NCI-H2171 (cell line): ENCODE measurements at places on chromosomes 13 and 19.
A peak's percentile ranks its signal among the peaks of the same experiment; 100 is the strongest.

GRCh38 chr13:108834193-108834592 lies 204.8 kb downstream of the MYO16 start:
- DNase-seq: no peak

- no peak for DNase-seq
Measured at GRCh38 chr13:79874396-79875360, 393.7 kb downstream of the NDFIP2 start.

GRCh38 chr13:26541041-26541440 lies 16.4 kb upstream of the WASF3 start:
- no peak for DNase-seq

DNA sequence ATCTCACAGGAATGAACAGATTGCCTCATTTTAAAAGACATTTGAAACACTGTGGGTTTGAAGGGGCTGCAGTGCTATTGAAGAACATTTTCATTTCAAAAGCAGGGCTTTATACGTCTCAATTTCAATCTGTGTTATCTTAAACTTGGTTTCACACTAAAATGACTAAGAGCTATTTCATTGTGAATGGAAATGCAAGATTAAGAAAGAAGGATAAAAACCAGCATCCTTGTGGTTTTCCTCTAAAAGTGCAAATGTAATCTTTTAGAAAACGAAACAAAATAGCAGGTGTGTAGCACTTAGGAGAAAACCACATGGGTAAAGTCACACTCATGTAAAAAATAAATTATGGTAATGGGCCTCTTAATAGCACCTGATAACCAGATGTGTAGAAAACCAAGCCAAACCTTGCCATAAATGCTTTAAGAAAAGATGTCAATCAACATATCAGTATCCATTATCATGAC lies 397.7 kb downstream of the GPC6 start:
- peak; percentile 37 for DNase-seq

DNA sequence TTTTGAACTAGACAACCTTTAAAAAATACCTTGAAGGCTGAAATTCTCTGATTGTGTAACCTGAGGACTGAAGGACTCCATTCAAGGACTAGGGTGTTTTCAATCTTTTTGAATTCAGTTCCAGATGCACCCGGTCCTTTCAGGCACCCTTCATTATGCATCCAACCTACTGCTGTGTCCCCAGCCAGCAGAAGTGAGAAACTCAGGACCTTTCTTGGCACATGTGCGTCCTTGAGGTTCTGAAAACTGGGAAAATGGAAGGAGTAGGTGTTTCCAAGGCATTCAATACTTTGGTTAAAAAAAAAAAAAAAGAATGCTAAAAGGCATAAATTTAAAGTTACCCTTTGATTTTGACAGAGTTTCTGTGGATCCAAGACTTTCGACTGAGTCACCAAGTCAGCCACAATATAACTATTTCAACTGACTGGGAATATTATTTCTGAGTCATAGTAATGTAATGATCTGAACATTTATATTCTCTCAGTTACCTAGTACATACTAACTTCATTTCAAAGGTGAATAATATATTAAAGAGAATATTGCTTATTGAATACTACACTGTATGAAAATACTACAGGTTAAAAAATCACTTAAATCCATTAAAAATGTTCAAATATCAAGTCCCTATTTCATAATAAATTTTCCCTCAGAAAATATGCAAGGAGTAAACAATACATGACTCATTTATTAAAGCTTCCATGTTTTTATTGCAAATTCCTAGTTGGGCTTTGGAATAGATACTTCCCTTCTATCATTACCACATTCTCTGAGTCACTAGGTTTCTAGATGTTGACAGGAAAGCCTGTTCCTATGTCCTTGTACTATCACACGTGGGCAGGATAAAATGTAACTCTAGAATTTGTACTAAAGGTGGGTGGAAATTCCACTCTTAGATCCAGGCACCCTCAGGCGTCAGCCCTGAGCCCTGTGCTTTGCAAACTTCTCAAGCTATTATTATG lies 2.4 kb upstream of the ITGBL1 start:
- no peak for DNase-seq

DNA sequence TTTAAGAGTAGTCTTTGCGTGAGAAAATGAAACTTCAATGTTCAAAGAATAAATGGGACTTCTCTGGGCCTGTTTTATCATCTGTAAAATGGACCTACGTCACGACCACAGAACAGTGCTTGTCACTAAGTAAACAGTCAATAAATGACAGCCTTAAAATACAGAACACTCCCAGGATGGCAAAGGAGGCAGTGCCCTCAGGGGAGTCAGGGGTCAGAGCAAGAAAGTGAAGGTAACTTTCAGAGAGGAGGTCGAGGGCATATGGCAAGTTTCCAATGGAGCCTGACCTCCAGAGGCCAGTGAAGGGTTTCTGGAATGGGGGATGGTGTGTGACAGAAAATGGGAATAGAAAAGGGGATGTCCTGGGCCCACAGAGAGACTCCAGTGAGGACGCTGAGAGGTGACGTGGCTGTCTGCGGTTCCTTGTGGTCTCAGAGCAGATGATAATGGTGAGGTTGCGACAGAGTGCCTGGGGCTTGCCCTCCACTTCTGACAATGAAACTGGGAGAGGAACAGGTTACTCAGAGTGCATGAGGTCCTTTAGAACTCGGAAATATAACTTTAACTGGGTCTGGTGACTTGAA lies 91.8 kb downstream of the UBL3 start:
- DNase-seq: no peak

GRCh38 chr19:46806656-46807055 lies 18.3 kb upstream of the SLC1A5 start:
- no peak for DNase-seq

- DNase-seq: no peak
Measured at GRCh38 chr13:87999240-87999700, 328.1 kb downstream of the SLITRK5 start.

GRCh38 chr19:56637976-56638555 lies 4.9 kb upstream of the SMIM17 start:
- no peak for DNase-seq

DNA sequence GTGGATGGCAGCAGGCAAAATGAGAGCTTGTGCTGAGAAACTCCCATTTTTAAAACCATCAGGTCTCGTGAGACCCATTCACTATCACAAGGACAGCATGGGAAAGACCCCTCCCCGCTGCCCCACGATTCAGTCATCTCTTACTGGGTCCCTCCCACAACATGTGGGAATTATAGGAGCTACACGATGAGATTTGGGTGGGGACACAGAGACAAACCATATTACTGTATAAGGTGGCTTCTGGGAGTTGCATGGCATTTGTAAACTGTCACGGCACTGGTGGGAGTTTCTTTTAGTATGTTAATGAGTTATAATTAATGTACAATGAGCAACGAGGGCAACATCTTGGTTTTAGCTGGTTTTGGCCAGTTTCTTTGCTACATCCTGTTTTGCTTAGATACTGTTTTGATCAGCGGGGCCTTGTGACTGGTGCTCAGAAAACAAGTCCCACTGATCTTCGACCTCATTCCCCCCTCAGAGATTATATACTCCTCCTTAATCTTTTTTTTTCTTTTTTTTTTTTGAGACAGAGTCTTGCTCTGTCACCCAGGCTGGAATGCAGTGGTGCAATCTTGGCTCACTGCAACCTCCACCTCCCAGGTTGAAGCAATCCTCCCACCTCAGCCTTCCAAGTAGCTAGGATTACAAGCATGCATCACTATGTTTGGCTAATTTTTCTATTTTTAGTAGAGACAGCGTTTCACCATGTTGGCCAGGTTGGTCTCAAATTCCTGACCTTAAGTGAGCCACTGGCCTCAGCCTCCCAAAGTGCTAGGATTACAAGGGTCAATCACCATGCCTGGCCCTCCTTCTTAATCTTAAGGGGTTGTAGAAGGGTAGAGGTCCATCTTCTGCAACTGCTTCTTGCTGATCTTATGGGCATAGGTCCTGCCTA lies 21.3 kb upstream of the ZNF599 start:
- no peak for DNase-seq

DNA sequence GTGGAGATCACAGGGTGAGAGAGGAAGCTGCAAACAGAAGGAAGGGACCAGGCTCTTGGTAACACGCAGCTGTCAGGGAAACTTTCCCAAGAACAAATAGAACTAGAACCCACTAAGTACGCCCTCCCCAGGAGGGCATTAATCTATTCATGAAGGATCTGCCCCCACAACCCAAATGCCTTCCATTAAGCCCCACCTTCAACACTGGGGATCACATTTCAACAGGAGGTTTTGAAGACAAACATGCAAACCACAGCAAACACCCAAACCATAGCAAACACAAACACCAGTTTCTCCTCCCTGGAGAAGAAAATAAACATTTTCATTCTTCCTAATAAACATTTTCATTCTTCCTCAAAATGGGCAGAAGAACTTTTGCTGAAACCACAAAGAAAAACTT lies 329.6 kb downstream of the EFNB2 start:
- DNase-seq: no peak

- DNase-seq: no peak
Measured at GRCh38 chr13:24005755-24006281, 108.5 kb upstream of the C1QTNF9B start.

GRCh38 chr13:51364404-51365008 lies 25.0 kb downstream of the SERPINE3 start:
- no peak for DNase-seq

DNA sequence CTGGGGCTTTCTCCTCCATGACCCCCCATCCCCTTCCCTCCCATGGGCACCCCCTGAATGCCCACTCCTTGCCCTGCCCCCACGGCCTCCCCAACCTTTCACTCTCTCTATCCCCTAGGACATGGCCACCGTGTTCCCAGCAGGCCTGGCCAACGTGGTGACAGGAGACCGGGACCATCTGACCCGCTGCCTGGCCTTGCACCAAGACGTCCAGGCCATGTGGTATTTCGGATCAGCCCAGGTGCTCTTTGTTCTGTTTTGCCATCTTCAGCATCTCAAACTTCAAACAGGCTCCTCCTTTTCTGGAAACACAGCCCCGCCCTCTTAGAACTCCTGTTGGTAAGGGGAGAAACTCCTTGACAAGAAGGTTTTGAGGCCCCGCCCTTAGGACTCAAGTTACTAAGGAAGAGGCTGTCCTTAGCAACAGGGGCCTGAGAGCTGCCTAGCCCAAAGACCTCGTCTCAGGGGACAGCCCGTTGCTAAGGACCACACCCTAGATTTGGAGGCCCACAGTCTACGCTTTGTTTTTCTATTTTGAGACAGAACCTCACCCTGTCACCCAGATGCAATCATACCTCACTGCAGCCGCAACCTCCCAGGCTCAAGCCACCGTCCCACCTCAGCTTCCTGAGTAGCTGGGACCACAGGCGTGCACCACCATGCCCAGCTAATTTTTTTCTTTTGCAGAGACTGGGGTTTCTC lies 5.1 kb upstream of the FLT3LG start:
- peak; percentile 93 for DNase-seq
